ENCODE measurements at places on chromosomes 13 and 19.

- no peak for DNase-seq
Observed at GRCh38 chr13:88031980-88032559, 360.9 kb downstream of the SLITRK5 start.

GRCh38 chr13:109131698-109132257, 502.4 kb downstream of the MYO16 start:
- peak; percentile 80 for DNase-seq

- DNase-seq: no peak
Observed at GRCh38 chr19:53958823-53959757, 3.6 kb upstream of the CACNG8 start.

- DNase-seq: no peak
Observed at GRCh38 chr13:43370842-43371241, 347.5 kb downstream of the DNAJC15 start.

DNA sequence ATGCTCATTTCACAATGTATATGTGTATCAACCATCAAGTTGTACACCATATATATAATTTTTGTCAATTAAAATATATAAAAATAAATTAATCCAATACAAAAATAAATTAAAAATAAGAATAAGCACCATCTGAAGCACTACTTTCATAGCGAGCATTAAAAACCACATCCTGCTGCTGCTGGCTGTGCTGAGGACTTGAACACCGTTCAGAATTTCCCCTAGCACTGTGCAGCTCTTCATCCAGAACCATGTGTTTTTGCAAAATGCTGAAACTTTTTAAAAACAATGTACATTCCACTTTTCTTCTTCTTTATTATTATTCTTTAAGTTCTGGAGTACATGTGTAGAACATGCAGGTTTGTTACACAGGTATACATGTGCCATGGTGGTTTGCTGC, 40.0 kb upstream of the FOXO1 start:
- DNase-seq: no peak

DNA sequence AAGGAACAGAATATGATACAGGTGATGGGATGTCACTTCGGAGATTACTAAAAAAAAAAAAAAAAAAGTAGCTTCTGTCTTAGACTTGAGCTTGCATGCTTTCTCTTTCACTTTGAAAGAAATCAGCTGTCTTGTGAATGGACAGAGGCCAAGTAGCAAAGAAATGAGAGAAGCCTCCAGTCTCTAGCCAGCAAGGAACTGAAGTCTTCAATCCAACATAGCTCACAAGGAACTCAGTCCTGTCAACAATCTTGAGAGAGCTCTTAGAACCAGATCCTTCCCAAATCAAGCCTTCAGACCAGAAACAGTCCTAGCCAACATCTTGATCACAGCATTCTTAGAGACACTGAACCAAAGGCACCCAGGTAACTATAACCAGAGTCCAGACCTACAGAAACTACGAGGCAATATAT, 7.7 kb downstream of the N4BP2L2 start:
- peak; percentile 35 for DNase-seq

GRCh38 chr13:21717817-21718216, 46.9 kb downstream of the FGF9 start:
- no peak for DNase-seq

- no peak for DNase-seq
Observed at GRCh38 chr13:75410207-75410606, 71.8 kb downstream of the TBC1D4 start.

DNA sequence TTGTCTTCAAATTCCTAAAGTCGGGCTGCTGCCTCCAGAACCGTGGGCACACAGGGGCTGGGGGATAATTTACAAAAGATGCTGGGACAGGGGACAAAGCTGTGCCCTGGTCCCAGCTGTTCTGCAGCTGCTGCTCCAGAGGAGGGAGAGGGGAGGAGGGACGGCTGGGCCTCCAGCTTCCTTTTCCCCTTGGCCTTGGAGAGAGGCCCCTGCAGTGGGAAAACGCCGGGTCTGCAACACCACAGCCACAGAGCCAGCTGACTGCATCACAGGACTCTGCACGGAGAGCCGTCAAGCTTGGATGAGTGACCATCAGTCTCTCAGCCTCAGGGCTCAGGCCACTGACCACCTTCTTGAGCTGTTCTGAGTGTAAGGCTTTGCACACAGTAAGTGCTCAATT, 6.1 kb downstream of the DOCK6 start:
- DNase-seq: no peak

DNA sequence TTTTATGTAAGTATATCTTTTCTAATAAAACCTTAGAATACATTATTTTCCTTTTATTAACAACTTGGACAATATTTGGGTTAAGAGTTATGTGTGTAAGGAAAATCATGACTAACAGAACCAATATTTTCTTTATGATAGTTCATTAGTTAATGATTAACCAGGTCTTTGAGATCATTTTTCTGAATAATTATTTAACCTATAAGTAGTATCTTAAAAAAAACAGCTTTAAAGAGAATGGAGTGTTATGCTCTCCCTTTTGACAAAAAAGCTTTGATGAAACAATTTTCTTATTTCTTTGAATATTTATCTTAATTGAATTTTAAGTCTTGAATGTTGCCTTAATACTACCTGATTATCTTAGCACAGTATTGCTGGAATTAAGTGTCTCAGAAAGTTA, 3.8 kb downstream of the SLAIN1 start:
- no peak for DNase-seq
